ENCODE measurements at places on chromosomes 6 and 20. TPM values are rescaled to one million over a fixed set of nuclear protein-coding genes. Genes with fewer than 3 reads are reported as not detected.

Gene SOX18
- 8.8 TPM for total RNA-seq

Gene TGM3
- total RNA-seq = not detected

Gene MTCH1
- total RNA-seq = 229 TPM

Gene PAX1
- not detected for total RNA-seq

Gene EPB41L1
- total RNA-seq = 66.4 TPM

Gene OSBPL2
- total RNA-seq = 25.0 TPM

DNA sequence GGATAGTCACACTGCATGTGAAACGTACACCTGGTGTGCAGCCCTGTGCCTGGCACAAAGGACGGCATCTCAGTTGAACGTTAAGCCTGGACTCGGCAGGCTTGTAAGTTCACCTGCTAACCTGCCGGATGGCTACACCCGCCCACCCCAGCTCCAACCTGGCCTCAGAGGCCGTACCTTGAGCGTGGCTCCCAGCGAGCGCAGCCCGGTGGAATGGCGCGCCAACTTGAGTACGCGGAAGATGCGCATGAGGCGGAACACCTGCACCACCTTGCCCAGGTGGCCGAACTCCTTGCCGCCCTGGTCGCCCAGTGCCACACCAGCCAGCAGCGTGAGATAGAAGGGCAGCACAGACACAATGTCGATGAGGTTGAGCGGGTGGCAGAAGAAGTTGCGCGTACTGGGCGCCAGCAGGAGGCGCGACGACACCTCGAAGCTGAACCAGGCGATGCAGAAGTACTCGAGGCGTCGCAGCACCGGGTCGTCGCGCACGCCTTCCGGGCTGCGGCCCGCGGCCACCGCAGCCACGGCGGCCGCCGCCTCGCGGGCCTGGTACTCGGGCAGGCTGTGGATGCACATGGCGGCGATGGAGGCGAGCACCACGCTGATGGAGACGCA, 3.3 kb downstream of the KCNS1 start:
- no peak overlapping the region for H3K27ac ChIP-seq
- no peaks in the 10 kb centered on the region for H3K36me3 ChIP-seq
- DNase-seq = no peak
- no peaks in the 10 kb centered on the region for H3K4me1 ChIP-seq
- H3K27me3 ChIP-seq = peaks cover 31% of the 10 kb centered on the region

GRCh38 chr20:59604741-59605600, 631 bp downstream of the PHACTR3 start:
- no peaks in the 10 kb centered on the region for H3K27me3 ChIP-seq
- H3K27ac ChIP-seq = no peak overlapping the region
- peak overlapping the region; percentile 33 for H3K4me3 ChIP-seq
- DNase-seq = no peak

DNA sequence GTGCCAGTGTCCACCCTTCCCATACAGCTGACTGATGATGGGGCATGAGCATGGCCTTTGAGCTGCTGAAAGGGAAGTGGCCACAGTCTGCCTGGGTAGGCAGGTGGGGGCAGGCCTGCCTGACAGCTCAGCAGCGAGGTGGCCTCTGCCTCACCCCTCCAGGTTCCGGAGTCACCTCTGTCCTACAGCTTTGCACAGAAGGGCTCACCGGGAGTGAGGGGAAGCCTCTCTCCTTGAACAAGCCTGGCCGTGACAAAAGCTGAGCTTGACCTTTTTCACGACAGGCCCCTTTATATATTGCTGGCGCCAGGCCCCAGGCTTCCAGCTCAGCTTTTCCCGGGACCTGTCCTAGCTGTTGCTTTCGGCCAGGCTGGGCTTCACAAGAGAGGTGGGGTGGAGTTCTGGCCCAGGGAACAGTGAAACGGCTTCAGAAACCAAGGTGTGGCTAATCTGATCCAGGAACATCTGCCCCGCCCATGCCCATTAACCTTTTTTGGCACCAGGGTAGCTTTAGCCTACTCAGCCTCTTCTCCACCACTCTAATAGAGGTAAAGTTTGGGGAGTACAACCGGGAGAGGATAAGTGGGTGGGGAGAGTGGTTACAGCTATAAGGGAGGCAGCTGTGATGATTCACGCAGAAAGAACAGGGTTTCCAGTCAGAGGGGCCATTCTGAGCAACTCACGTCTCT, 42.9 kb downstream of the C6orf132 start:
- H3K27me3 ChIP-seq = no peaks in the 10 kb centered on the region
- H3K36me3 ChIP-seq = no peaks in the 10 kb centered on the region
- no peak overlapping the region for H3K4me3 ChIP-seq
- peak overlapping the region; percentile 77 for H3K27ac ChIP-seq
- DNase-seq = peak; percentile 71
- H3K4me1 ChIP-seq = no peaks in the 10 kb centered on the region

GRCh38 chr6:53418288-53418687, 69.5 kb upstream of the ELOVL5 start:
- no peaks in the 10 kb centered on the region for H3K4me1 ChIP-seq
- no peak for DNase-seq
- H3K36me3 ChIP-seq = no peaks in the 10 kb centered on the region
- no peak overlapping the region for H3K27ac ChIP-seq
- H3K4me3 ChIP-seq = no peak overlapping the region

DNA sequence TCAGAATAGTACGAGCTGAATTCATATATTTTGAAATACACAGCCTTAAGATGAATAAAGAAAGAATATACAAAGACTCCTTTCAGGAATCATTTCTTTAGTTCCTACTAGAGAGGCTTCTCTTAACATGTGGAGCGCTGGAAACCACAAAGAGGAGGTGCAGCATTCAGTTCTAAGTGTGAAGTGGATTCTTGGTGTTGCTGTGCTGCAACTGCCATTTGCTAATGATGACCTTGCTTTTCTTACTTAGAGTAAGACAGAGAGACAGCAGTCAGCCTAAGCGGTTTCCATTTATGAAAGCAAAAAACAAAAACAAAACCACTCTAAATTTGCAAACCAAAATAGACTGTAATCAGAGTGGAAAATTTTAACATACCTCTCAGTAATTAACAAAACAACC, 629.0 kb downstream of the EPHA7 start:
- H3K27ac ChIP-seq = no peak overlapping the region
- no peaks in the 10 kb centered on the region for H3K27me3 ChIP-seq
- H3K36me3 ChIP-seq = no peaks in the 10 kb centered on the region
- H3K4me3 ChIP-seq = no peak overlapping the region

GRCh38 chr6:882084-882598, 189.2 kb upstream of the EXOC2 start:
- DNase-seq = no peak
- no peak overlapping the region for H3K27ac ChIP-seq
- no peak overlapping the region for H3K4me3 ChIP-seq
- no peaks in the 10 kb centered on the region for H3K4me1 ChIP-seq

GRCh38 chr6:56419191-56419590, 171.8 kb upstream of the COL21A1 start:
- no peaks in the 10 kb centered on the region for H3K27me3 ChIP-seq
- no peak overlapping the region for H3K4me3 ChIP-seq
- H3K27ac ChIP-seq = no peak overlapping the region

- H3K4me1 ChIP-seq = no peaks in the 10 kb centered on the region
- no peak overlapping the region for H3K27ac ChIP-seq
- H3K36me3 ChIP-seq = no peaks in the 10 kb centered on the region
- no peak for DNase-seq
Measured at GRCh38 chr6:113050010-113050858, 703.1 kb downstream of the RFPL4B start.

DNA sequence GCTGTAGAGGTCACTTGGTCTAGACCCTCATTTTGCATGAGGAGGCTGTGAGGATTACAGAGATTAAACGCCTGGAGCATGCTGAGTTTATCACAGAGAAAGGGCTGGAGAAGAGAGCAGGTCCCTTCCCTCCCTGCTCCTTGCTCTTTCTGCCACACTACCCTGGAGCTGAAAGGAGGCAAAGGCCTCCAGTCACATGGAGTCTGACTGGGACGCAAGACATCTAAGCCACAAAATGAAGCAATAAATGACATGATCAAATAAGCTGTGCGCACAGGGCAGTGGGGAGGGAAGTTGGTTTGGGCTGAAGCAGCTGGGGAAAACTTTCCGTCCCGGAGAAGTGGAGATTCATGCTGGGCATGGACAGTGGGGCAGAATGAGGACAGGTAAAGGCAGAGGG, 33.3 kb downstream of the ATXN1 start:
- no peak overlapping the region for H3K27ac ChIP-seq
- H3K27me3 ChIP-seq = no peaks in the 10 kb centered on the region
- no peaks in the 10 kb centered on the region for H3K36me3 ChIP-seq

GRCh38 chr6:16807956-16808355, 46.7 kb upstream of the ATXN1 start:
- H3K27me3 ChIP-seq = no peaks in the 10 kb centered on the region
- no peaks in the 10 kb centered on the region for H3K36me3 ChIP-seq
- DNase-seq = no peak
- H3K4me1 ChIP-seq = no peaks in the 10 kb centered on the region
- H3K4me3 ChIP-seq = no peak overlapping the region
- H3K27ac ChIP-seq = no peak overlapping the region

GRCh38 chr6:125165256-125165655, 11.7 kb downstream of the TPD52L1 start:
- H3K36me3 ChIP-seq = no peaks in the 10 kb centered on the region
- no peaks in the 10 kb centered on the region for H3K27me3 ChIP-seq
- H3K4me1 ChIP-seq = no peaks in the 10 kb centered on the region
- DNase-seq = no peak
- H3K27ac ChIP-seq = no peak overlapping the region

DNA sequence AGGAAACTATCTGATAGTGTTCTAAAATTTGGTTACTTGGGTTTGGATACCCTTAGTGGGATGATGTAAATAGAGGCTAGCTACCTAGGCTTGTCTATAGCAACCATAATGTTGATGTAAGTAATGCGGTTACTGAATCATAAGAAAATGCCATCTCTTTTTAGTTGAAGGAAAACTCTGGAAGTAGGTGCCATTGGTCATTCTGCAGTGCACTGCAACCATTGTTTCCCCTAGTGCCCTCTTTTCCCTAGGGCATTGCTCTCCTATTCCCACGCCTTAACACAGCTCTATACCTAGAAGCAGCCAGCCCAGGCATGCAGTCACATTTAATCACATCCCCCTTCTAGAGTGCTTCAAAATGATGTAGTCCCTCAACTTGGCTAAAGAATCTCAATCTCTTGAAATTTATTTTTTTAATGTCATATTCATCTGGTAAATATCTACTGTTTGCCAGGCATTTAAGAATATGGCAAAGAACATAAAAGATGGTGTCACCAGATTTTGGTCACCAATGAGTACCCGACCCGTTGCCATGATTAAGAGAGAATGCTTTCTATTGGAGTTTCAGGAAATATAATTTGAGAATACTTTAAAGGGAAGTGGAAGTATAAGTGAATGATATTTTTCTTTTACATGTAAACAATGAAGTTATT, 10.4 kb downstream of the LOC128125822 start:
- no peaks in the 10 kb centered on the region for H3K27me3 ChIP-seq
- H3K4me3 ChIP-seq = no peak overlapping the region
- H3K4me1 ChIP-seq = no peaks in the 10 kb centered on the region
- peaks cover 6% of the 10 kb centered on the region for H3K36me3 ChIP-seq

DNA sequence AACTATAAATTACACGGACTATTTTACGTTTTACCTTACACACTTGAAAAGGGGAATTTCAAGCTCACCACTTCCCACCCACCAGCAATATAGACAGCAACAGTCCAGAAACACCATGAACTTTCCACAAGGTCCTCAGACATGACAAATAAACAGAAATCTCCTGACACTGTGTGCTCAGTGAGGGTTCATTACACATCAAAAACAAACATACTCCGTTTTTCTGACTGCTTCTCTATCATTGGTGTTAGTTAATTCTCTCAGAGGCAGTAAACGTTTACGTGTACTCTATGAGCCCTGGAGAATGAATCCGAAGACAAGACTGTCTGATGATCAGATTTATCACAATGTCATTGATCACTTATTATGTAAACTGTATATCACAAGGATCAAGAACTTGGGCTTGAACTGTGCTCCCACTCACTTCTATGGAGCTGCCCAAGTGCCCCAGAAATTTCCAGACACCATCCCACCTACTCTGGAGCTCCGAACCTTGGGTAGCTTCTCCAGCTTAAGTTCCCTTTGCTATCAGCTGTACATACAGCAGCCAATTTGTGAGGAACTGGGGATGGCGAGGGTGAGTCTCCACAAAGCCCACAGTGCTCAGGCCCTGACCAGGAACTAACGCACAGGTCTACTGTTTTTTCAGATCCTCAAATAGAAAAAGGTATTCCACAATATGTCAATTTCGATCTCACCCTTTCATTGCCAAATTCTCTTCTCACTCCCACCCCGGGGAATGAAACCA, 86.0 kb downstream of the ALDH8A1 start:
- DNase-seq = no peak
- H3K36me3 ChIP-seq = no peaks in the 10 kb centered on the region
- H3K27ac ChIP-seq = no peak overlapping the region
- H3K4me1 ChIP-seq = no peaks in the 10 kb centered on the region
- H3K27me3 ChIP-seq = no peaks in the 10 kb centered on the region

DNA sequence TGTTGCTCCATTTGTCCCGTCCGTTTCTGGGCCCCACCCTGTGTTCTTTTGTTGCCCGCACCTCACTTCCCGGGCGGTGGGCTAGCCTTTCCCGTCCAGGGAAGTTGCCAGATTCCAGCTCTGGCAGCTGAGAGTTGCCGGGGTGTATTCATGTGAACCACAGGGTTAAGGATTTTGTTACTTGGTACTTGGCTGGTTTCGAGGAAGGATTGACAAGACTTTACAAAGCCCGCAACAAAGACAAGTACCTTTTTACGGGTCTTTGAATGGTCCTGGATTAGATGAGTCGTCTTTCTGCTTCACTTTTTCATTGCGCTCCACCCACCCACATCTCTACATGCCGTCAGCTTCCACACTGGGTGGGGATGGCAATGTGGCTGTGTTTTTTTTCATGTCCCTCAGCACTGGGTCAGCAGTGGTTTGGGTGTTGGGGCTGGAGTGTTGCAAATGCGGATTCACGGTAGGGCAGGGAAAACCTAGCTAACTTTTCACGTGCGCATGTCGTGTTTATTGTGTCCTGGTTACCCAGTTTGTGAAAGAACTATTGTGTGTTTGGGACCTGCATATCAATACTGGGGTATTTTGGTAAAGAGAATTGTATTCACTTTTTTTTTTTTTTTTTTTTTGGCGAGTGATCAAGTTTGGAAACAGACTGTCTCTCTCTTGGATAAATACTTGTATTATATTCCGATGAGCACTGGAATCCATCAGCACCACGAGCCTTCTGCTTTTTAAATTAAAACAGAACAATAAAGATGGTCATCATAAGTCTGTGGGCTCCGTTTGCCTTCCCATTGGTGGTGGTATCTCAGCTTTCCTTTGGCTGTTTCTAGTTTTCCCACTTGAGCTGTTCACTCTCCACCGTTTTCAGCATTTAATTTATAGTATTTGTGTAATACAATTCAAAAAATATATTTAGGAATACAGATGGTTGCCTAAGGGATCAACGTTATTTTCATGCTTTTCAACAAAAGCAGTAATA, 1.2 kb downstream of the DUSP22 start:
- peak overlapping the region; percentile 93 for H3K4me3 ChIP-seq
- no peaks in the 10 kb centered on the region for H3K27me3 ChIP-seq
- no peaks in the 10 kb centered on the region for H3K36me3 ChIP-seq

- H3K27ac ChIP-seq = no peak overlapping the region
- H3K27me3 ChIP-seq = no peaks in the 10 kb centered on the region
- DNase-seq = no peak
- no peaks in the 10 kb centered on the region for H3K36me3 ChIP-seq
- no peaks in the 10 kb centered on the region for H3K4me1 ChIP-seq
Measured at GRCh38 chr20:9974324-9974723, 60.5 kb upstream of the ANKEF1 start.

Measured in breast epithelium (tissue), 4 donors.